ENCODE measurements at places on chromosomes 13 and 19.

GRCh38 chr13:75635101-75635827 lies 866 bp upstream of the LMO7 start:
- DNase-seq: no peak

- DNase-seq: no peak
Observed at GRCh38 chr13:75897386-75897785, 261.3 kb downstream of the LMO7 start.

- no peak for DNase-seq
Observed at GRCh38 chr19:40232949-40233810, 6.7 kb upstream of the CCNP start.

- DNase-seq: no peak
Observed at GRCh38 chr13:101092985-101093384, 323.3 kb downstream of the NALCN start.

GRCh38 chr13:40428354-40428753 lies 238.1 kb downstream of the FOXO1 start:
- no peak for DNase-seq

Measured in T-helper 2 cell treated with Interferon-gamma antibody and Interleukin-4, amounts not matched to agents 5 μg/mL and 100 μg/mL, for 36 hours (primary cell).